ENCODE measurements at places on chromosomes 2 and 18. TPM values are rescaled to one million over a fixed set of nuclear protein-coding genes. Genes with fewer than 3 reads are reported as not detected.

CDK15 gene
- total RNA-seq, result not detected

SERPINB12 gene
- not detected for total RNA-seq

KCNK3 gene
- 0.08 TPM for total RNA-seq

SLC30A3 gene
- 0.43 TPM for total RNA-seq

GCG gene
- not detected for total RNA-seq

TXNL1 gene
- 123 TPM for total RNA-seq

SPDYA gene
- 0.91 TPM for total RNA-seq

All from activated T-cell treated with anti-CD3 and anti-CD28 coated beads, Interleukin-2, amount 50 U/mL, for 4 hours (primary cell).